ENCODE measurements at places on chromosomes 16 and 17. TPM values are rescaled to one million over a fixed set of nuclear protein-coding genes. Genes with fewer than 3 reads are reported as not detected.

DNA sequence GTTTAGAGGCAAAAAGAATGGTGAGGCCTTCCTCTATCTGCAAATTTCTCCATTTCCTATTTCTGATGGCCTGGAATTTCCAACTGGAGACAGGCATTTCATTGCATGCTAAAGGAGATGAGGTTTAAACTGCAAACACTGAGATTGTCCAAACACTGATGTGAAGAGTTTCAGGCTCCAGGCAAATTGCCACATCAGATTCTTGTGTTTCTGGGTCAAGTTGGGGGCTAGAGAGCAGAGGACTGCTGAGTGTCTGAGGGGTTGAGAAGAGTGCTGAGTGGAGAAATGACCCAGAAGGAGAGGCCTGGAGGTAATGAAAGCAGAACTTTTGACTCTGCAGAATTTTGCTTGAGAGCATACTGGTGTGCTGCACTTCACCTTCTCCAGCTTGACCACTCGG is 216.7 kb upstream of the MPHOSPH6 start:
- no peak for DNase-seq

DNA sequence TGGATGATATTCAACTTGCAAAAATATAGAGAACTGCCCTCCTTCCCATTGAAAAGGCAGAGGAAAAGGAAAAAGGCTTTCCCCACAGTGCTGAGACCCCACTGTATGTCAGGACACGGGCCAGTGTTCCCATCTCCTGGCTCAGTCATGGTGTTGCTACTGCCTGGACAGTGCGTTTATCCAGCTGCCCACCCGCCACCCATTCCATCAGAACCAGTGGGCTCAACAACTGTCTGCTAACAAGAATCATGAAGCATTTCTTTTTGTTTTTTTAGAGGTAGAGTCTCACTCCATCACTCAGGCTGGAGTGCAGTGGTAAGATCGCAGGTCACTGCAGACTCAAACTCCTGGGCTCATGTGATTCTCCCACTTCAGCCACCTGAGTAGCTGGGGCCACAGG is 11.3 kb downstream of the FBXO31 start:
- DNase-seq = no peak

GRCh38 chr17:78853926-78854394 is 13.3 kb upstream of the USP36 start:
- DNase-seq = no peak

- no peak for DNase-seq
These were observed 8.9 kb upstream of the TMEM220 start for GRCh38 chr17:10738521-10739258.

- no peak for DNase-seq
These were observed 27.6 kb downstream of the CMTM4 start for GRCh38 chr16:66668777-66669444.

- DNase-seq = peak; percentile 52
These were observed 28.3 kb downstream of the G6PC1 start for GRCh38 chr17:42928714-42929496.

Gene B3GNT9
- polyA plus RNA-seq = 6.8 TPM

Gene FOXN1
- 0.55 TPM for polyA plus RNA-seq

GRCh38 chr16:71311553-71312158 is 22.5 kb upstream of the CMTR2 start:
- DNase-seq = peak; percentile 50

- no peak for DNase-seq
These were observed at the start of gene OR1F1 for GRCh38 chr16:3187798-3188674. TSS of gene OR1F1 (plus strand) at chr16:3188204.

Gene SLC47A2
- polyA plus RNA-seq = 5.5 TPM

GRCh38 chr17:18917506-18918032 is 34.4 kb upstream of the SLC5A10 start:
- no peak for DNase-seq
